ENCODE measurements at places on chromosomes 1 and 21. TPM values are rescaled to one million over a fixed set of nuclear protein-coding genes. Genes with fewer than 3 reads are reported as not detected.
A peak's percentile ranks its signal among the peaks of the same experiment; 100 is the strongest.

- DNase-seq = no peak
Observed at GRCh38 chr1:183093786-183094298, 70.6 kb downstream of the LAMC1 start.

- DNase-seq = no peak
Observed at GRCh38 chr1:161899091-161899490, 124.6 kb downstream of the OLFML2B start.

CRTC2 gene
- 18.5 TPM for total RNA-seq

RGS1 gene
- 57.3 TPM for total RNA-seq

- no peak for DNase-seq
Observed at GRCh38 chr1:90488451-90488850, 228.7 kb downstream of the BARHL2 start.

DNA sequence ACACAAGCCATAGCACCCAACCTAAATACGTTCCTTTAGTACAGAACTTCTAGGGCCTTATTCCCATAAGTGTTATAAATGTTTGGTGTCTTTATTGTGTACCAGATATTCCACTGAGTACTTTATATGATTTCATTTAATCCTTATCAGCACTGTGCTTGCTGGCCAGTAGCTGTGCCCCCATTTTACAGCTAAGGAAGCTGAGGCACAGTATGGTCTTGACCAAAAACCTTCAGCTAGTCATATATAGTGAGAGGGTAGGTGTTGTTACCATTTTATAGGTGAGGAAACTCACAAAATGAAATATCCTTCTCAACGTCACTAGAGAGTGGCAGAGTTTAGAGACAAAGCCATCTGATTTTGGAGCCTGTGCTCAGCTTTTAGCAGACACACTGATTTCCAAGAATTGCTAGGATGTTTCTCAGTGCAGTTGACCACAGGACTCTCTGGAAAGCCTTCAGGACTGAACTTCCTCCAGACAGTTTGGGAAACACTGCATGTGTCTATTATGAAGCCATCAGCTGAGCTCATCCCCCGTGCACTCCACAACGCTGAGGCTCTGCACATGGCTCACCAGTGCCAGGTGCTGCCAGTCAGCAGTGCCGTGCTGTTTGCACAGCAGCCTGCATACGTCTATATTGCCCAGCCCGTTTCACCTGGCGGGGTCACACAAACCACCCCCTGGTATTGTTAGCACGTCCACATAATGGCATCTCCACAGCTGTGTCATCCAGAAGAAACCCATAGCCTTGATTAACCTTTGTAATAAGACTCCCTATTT is 15.4 kb downstream of the NPPA start:
- DNase-seq = no peak

CSF3R gene
- total RNA-seq = 3.9 TPM

CHODL gene
- 0.59 TPM for total RNA-seq

OR10Z1 gene
- total RNA-seq = not detected

NPPA gene
- total RNA-seq = 1.3 TPM

THEM5 gene
- total RNA-seq = not detected

C1QB gene
- 106 TPM for total RNA-seq

DNA sequence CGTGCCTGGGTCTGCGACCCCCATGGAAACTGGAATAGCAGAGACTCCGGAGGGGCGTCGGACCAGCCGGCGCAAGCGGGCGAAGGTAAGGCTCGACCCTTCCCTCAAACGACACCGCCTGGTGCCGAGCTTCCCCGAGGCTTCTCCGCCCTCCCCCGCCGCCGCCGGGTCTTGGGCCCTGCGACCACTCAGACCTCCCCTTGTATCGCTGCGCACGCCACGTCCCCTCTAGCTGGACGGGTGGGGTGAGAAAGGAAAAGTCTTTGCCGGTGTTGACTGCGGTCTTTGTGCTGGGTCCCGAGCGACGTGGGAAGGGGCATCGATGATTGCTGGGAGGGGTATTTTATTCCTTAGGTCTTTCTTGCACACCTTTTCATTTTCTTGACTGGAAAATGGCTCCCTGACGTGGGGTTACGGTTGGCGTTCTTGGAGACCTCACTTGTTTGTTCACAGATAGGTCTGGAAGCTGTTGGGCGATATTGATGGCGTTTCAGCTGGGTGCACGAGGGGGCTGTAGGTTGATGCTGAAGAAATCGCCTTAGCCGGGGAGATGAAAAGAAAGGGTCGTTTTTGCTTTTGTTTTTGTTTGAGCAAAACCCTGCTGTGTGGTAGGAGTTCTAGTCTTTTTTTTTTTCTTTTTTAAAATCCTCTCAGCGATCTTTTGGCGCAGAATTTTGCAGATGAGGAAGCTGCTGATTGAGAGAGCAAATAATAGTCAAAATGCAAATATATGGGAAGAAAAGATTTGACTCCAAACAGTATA is 776 bp downstream of the KDM1A start:
- peak; percentile 15 for DNase-seq

DNA sequence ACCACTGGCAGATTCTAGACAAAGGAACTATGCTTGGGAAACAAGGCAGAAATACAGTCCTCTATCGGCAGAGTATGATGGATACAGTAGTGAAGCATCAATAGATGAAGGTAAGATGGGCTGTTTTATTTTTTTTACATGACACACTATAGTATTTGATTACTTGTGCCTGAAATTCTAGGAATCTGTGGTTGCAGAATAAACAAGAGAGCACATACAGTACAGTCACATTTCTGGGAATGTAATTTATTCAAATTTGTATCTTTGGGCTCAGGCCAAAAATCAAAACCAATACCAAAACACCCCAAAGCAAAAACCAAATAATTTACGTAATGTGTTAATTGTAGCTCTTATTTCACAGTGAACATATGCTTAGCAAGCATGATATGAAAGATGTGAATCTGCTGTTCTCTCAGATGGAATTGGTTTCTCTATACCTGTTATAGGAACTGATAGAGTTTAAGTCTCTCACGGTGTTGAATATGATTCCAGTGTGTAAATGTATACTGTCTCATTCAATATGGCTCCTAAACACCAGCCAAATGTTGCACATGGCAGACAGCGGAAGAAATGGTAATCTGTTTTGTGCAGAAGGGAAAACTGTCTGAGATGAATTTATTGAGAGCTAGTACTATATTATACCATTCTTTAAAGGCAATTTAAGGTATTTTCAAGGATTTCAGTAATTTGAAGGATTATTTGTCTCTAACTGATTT is 83.3 kb downstream of the SYT14 start:
- DNase-seq = no peak

DNA sequence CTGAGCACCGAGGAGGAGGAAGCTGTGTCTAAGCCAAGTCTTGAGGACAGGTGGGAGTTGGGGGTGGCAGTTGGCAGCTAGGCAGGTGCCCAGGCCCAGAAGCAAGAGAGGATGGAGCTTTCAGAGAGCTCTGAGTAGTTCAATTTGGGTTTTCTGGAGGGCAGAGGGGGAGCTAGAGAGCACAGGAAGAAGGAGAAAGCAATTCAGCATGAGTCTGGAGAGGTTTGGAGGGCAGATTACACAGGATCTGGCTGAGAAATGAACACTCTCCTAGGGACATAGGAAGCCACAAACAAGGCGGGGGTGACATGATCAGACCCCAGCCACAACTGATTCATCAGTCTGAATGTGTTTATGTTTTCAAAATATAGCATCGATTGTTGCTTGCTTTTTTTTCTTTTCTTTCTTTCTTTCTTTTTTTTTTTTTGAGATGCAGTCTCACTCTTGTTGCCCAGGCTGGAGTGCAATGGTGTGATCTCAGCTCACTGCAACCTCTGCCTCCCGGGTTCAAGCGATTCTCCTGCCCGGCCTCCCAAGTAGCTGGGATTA is 23.8 kb downstream of the PTPRF start:
- no peak for DNase-seq

GRCh38 chr1:156090840-156091188 is 8.5 kb upstream of the MEX3A start:
- peak; percentile 86 for DNase-seq

GRCh38 chr1:205993068-205993467 is 10.1 kb downstream of the RAB7B start:
- DNase-seq = no peak

DNA sequence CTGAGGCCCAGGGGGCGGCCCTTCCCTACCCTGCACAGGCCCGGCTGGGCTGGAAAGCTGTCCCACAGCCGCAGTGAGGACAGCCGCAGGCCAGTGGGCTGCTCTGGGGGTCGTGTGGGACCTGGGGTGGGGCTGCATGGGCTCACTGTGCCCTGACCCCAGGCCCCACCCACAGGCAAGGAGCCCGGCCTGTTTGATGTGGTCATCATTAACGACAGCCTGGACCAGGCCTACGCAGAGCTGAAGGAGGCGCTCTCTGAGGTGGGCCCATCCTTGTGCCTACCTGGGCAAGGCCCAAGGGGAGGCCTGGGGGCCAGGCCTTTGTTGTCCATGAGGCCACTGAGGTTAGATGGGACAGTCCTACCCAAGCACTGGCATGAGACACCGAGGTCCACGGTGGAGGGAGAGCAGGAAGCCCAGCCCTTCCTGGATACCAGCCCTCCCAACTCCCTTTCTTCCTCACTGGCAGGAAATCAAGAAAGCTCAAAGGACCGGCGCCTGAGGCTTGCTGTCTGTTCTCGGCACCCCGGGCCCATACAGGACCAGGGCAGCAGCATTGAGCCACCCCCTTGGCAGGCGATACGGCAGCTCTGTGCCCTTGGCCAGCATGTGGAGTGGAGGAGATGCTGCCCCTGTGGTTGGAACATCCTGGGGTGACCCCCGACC is 1.4 kb upstream of the GJC2 start:
- DNase-seq = no peak

ZNF697 gene
- 25.6 TPM for total RNA-seq
